ENCODE measurements at places on chromosomes 1 and 21.

DNA sequence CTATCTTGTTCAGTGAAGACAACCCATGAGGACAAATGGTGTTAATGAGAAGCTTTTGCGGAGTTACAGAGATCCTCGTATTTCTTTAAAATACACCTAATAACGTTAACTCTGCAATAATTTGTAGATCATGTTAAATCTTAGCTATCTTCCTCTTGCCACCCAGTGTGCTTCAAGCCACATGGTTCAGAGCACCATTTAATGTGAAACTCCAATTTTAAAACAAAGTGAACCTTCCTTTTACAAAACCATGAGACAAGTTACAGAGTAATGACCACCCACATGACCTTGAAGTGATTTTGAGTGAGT is 1.7 kb upstream of the KCNE2 start:
- no peak for DNase-seq

DNA sequence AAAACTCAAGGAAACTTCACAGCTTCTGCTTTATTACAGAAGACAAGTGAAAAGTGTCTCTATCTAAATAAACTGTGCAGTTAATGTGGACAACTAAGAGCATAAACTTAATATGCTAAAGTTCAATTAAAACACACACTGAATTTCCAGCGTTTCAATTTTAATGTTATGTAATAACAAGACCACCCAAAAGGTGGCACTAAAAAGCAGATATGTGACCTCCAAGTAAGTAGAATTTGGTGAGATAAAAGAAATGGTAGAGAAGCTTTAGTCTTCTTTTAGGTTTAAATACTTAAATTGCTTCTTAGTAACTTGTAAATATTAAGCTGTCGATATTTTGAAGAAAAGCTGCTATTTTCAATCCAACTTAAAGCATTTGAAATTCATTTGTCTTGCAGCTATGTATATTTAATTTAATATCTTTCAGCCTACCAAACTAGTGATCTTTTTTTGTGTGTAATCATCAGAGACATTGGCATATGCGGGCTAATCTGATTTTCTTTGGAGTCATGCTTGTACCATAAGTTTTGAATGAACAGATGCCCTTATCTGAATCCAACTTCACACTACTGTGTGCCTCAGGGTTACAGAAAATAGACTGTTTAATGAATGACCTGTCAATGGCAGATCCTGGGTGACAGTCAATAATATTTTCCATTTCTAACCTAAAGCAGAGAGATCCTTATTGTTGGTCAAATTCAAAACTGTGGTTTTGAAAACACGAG is 36.5 kb upstream of the ADAMTS1 start:
- DNase-seq: no peak

GRCh38 chr1:34125721-34126380 is 39.2 kb downstream of the CSMD2 start:
- no peak for DNase-seq

DNA sequence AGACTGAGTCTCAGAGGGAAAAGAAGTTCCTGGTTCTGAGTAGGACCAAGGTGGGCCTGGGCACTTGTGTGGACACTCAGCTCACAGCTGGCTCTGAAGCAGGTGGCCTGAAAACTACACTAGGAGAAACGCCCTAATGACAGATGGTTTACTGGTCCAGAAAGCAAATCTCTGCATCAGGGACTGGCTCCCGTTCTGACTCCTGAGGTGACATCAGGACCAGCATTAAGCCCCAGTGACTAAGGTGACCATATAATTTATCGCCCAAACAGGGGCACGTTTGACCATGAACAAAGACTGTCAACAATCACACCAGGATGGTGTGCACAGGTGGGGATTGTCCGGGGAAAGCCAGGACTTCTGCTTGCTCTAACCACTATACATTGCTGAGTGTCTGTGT is 12.2 kb upstream of the CD34 start:
- DNase-seq: no peak

DNA sequence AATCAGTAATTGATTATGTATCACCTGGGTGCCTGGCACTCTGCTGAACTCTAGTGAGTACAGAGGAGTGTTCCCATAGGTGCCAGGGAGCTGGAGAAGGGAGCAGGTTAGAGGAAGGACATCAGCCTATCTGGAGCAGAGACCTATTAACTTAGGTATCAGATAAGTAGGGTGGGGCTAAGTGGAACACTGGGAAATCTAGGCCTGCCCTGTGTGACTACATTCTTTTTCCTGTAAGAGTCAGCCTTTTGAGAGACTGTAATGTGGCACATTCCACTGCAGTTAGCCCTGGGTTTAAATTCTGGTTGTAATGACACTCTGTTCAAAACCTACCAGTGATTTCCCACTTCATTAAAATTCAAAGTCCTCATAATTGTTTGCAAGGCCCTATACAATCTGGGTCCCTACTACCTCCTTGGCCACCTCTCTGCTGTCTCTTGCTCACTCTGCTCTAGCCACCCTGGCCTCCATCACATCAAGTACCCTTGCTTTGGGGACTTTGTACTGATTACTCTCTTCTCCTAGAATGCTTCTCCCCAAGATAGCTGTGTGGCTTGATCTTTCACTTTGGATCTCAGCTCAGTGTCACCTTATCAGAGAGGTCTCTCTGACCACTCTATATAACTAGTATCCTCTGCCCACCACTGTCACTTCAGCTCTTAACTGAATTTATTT is 12.9 kb downstream of the STX12 start:
- DNase-seq: no peak

Data from NCI-H187 (cell line).